ENCODE measurements at places on chromosomes 12 and 14.

DNA sequence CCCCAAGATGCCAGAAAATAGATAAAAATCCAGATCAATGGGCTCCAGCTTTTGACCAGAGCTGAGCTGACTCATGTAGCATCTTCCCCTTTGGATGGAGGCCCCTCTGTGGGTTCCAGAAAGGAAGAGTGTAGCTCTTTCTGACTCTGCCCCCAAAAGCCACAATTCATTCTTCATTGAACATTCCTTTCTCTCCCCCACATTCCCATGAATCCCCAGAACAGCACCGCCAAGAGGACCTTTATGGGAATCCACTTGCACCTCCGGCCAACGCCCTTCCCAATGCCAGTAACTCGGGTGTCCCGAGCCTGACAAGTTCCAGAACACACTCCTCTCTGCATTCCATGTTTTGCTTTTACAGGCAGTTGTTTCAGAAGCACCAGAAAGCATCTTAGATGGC, 210.6 kb upstream of the DIO3 start:
- no peak for DNase-seq

DNA sequence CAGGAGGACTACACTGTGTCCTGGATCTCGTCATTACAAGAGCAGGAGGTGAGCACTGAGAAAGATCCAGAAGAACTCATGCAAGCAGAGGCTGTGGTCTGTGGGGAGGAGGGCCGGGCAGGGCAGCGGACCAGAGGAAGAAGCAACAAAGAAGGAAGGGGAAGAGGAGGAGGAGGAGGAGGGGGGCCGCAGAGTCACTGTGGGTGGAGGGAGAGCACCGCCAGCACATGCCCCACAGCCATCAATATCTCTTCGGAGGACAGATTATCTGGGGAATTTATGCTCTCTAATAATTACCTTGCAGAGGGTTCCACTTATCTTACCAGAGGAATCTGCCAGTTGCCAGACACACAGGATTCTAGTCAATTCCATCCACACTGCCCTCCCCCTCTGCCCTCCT, 105.6 kb downstream of the DPF3 start:
- DNase-seq, result no peak

- DNase-seq, result no peak
Measured at GRCh38 chr12:80780746-80781145, 64.0 kb downstream of the MYF5 start.

- DNase-seq, result no peak
Measured at GRCh38 chr12:62190689-62191490, 69.3 kb upstream of the USP15 start.

GRCh38 chr14:71466946-71467345, 465.3 kb upstream of the RGS6 start:
- DNase-seq, result no peak

DNA sequence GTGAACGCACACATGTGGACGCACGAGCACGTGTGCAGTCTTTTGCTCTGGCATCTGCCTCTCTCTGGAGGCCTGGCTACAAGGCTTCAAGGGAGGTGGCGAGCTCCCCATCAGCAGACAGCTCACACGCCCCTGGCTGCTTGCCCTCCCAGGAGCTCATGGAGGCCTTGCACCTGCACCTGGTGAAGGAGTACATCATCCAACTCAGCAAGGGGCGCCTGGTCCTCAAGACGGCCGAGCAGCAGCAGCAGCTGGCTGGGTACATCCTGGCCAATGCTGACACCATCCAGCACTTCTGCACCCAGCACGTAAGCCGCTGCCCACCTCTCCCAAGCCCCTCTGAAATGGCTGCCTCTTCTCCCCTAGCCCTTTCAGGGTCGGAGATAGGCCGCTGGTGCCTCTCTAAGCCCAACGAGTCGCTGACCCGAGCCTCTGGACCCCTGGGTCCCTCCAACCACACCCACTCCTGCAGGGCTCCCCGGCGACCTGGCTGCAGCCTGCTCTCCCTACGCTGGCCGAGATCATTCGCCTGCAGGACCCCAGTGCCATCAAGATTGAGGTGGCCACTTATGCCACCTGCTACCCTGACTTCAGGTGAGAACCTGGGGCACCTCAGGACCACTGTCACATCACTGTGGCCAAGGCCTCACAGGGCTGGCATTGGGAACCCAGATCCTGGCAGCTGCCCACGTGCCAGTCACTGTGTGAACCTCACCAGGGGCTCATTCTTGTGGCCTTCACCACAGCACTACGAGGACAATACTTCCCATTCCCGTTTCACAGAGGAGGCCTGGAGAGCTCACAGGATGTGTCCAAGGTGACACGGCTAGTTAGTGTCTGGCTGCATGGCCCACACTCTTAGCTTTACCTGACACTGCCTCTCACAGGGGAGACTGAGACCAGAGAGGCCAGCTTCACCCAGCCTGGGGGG, 10.2 kb downstream of the TNFAIP2 start:
- DNase-seq, result no peak

GRCh38 chr12:88658009-88658408, 77.7 kb upstream of the KITLG start:
- DNase-seq, result no peak

GRCh38 chr14:67228325-67228984, 12.8 kb upstream of the PALS1 start:
- no peak for DNase-seq

DNA sequence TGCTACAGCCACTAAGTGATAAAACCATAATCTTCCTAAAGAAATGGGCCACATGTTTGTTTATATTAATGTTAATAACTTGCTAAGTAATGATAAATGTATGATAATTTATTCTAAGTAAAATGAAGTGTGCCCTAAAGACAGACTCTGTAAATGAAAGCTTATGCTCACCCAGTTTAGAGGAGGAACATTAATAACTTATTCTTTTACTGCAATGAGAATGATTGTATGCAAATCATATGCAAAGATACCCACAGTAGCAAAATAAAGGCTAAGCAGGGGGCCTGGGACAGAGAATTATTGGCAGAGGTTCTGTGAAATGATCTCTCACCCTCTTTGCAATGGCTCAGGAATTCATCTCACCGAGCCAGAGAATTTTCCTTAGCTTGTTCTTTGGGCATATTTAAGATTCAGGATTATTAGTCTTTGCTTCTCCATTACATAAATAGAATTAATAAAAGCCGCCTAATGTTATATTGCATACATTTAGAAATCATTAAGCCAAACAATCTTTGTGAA, 75.9 kb downstream of the TMEM132D start:
- no peak for DNase-seq

DNA sequence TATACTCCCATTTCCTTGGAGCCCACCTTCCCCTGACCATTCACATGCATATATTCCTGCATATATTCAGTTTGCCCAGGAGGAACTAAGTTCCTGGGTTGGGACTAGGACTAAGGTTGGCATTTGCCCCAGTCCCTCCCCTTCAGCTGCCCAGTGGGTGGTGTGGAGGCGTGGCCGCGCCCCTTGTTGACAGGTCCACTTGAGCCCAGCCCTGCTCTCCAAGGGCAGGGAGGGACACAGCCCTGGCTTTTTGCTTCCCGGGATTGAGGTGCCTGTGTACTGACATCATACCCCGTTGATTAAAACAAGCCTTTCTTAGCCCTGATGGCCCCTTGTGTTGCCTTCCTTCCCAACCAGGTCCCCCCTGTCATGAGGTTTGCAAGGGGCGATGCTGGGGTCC, 7.3 kb downstream of the ERBB3 start:
- no peak for DNase-seq

- no peak for DNase-seq
Measured at GRCh38 chr12:104903648-104904423, 54.3 kb downstream of the SLC41A2 start.

GRCh38 chr12:66662179-66662578, 16.7 kb downstream of the GRIP1 start:
- no peak for DNase-seq

GRCh38 chr14:88005050-88005481, at the start of gene GPR65:
TSS of gene GPR65 (plus strand) at chr14:88005135. CDS start at chr14:88010848, 5,713 bp downstream.
- DNase-seq, result no peak

DNA sequence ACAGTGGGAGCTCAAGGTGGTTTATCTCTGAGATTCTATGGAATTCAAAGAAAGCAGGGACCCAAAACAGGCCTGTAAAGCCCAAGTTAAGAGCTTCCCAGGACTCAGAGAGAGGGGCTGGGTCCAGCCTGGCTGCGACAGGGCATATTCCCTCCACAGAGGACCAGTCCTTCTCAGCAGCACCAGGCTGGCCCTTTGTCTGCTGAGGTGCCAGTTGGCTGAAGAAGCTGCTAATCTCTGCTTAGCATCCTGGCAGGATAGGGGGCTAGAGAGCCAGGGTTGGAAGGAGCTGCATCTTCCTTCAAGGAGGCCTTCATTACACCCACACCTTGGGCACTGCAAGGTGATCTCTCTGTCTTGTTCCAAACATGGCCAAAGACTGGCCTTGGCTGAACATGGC, 68.3 kb upstream of the TUNAR start:
- no peak for DNase-seq

DNA sequence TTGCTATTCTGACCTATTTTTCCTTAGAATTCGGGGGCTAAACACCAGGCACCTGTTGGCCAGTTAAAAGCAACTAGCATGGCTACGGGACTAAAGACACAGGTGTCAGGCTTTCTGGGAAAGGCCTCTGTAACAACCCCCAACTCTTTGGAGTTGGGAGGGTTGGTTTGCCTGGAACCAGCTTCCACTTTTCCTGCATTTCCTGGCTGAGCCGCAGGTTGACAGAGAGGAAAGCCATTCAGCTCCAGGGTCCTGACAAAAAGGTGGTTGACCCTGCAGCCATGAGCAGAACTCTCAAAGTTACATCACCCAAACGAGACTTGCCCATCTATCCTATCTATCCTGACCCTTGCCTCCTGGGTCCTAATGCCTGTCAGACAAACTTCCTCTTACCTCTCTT, 375.4 kb upstream of the SFSWAP start:
- DNase-seq, result no peak

DNA sequence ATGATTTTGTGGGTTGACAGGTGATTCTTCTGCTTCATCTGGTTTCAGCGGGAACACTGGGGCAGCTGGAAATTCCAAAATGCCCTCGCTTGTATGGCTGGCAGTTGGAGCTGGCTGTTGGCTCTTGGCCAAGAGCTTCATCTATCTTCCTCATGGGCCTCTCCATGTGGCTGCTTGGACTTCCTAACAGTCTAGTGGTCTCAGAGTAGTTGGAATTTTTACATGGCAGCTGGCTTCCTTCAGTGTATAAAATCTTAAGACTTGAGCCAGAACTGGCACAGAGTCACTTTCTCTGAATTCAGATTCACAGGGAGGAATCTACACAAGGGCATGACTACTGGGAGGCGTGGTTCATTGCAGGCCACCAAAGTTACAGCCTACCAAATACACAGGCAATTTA, 204.9 kb upstream of the RMST start:
- DNase-seq, result no peak

DNA sequence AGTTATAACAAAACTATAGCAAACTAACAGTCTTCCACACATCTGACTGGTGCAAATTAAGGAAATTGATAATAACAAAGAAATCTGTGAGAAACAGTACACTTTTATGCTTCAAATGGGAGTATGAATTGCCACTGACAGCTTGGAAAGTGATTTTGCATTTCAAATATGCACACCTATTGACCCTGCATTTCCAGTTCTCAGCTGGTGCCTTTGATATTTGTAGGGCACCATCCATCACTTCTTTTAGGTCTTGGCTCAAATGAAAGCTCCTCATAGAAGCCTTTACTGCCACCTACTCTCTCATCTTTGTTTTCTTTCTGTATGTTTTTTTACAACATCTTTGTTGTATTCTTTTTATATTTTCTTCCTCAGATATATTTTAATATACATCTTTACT, 125.1 kb downstream of the ST8SIA1 start:
- no peak for DNase-seq

GRCh38 chr14:95046711-95047681, 110.3 kb downstream of the DICER1 start:
- peak; percentile 73 for DNase-seq

GRCh38 chr14:43204816-43205215, 1302.3 kb downstream of the FSCB start:
- no peak for DNase-seq

GRCh38 chr14:54116972-54117371, 160.3 kb upstream of the BMP4 start:
- DNase-seq, result no peak

GRCh38 chr12:62916632-62917425, 18.1 kb downstream of the PPM1H start:
- DNase-seq, result no peak

- no peak for DNase-seq
Measured at GRCh38 chr12:118346895-118347294, 25.8 kb downstream of the TAOK3 start.

- no peak for DNase-seq
Measured at GRCh38 chr14:59699442-59699841, 122.8 kb upstream of the CCDC175 start.

GRCh38 chr14:103910262-103910935, 17.9 kb upstream of the TDRD9 start:
- DNase-seq, result peak; percentile 87

DNA sequence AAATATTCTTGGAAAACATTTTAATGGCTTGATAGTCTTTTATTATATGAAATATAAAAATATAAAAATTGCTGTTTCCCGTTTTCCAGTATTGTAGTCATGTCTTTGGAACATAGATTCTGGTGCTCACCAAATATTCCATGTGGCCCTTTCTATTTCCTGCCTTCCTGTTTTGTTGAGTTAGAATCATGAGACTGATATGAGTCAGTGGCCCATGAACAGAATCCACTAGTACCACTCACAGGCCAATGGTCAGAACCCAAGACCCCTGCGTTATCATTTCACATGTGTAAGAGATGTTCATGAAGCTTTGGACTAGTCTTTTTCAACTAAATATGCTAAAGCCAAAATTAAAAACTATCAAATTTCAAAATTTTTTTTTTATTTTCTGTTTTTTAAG, 56.9 kb downstream of the BICD1 start:
- DNase-seq, result no peak

DNA sequence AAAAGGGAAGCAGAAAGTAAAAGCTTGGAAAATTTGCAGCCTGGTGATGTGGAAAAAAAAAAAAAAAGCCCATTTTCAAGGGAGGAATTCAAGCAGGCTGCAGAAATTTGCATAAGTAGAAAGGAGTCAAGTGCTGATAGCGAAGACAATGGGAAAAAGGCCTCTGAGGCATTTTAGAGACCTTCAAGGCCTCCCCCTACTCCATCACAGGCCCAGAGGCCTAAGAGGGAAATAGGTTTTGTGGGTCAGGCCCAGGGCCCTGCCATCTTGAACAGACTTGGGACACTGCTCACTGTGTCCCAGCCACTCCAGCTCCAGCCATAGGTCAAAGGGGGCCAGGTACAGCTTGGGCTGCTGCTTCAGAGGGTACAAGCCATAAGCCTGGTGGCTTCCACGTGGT, 13.8 kb upstream of the PRKD1 start:
- no peak for DNase-seq

- no peak for DNase-seq
Measured at GRCh38 chr14:24282736-24283135, 11.3 kb upstream of the RABGGTA start.

GRCh38 chr14:30813216-30813615, 61.1 kb upstream of the COCH start:
- no peak for DNase-seq

GRCh38 chr12:54593135-54593534, 4.7 kb upstream of the PPP1R1A start:
- DNase-seq, result no peak
